ENCODE measurements at places on chromosomes 3 and 15. TPM values are rescaled to one million over a fixed set of nuclear protein-coding genes. Genes with fewer than 3 reads are reported as not detected.

GRCh38 chr15:28987337-28987736, 101.6 kb downstream of the APBA2 start:
- no peaks in the 10 kb centered on the region for H3K27me3 ChIP-seq
- H3K4me1 ChIP-seq, result peaks cover 11% of the 10 kb centered on the region
- no peak overlapping the region for H3K4me3 ChIP-seq

GRCh38 chr3:56919797-56920195, 118.0 kb upstream of the ARHGEF3 start:
- DNase-seq, result no peak
- H3K4me3 ChIP-seq, result no peak overlapping the region
- peaks cover 4% of the 10 kb centered on the region for H3K4me1 ChIP-seq

DNA sequence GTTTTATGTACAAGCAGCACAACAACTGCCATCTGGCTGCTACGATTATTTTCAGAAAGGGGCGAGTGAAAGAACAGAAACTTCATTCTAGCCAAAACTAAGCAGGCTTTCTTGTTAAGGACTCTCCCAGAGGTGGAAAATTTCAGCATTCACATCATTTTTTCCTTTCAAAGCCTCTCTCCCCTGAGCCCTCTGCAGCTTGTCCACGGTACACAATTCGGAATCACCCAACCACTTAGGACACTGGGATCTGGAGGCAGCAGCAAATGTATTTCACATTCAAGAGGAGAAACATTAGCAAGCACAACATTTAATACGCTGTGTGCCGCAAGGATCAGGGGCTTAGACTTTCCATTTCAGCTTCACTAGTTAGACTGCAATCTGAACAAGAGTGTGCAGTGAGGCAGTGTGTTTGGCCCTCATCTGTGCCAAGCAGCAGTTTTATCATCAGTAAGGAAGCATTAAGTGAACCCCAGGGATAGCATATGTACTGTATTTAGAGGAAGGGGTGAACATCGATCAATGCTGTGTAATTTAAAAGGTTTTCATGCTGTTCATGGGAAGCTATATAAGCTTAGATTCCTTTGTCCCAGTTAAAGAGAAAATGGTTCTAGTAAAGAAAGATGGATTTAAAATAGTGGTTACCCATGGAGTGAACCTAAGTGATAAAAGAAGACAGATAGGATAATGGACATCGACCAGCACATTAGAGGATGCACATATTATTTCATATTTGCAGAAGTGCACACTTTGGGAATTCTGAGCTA, 504.9 kb downstream of the TBL1XR1 start:
- DNase-seq, result no peak
- H3K36me3 ChIP-seq, result no peaks in the 10 kb centered on the region
- no peak overlapping the region for H3K27ac ChIP-seq
- no peaks in the 10 kb centered on the region for H3K4me1 ChIP-seq

- peaks cover 2% of the 10 kb centered on the region for H3K36me3 ChIP-seq
- H3K4me3 ChIP-seq, result no peak overlapping the region
- no peak overlapping the region for H3K27ac ChIP-seq
- no peak for DNase-seq
These were observed 10.1 kb downstream of the DHX36 start for GRCh38 chr3:154314152-154314551.

GRCh38 chr15:34332553-34333120, 4.9 kb downstream of the SLC12A6 start:
- no peaks in the 10 kb centered on the region for H3K27me3 ChIP-seq
- peaks cover 7% of the 10 kb centered on the region for H3K4me1 ChIP-seq
- H3K27ac ChIP-seq, result no peak overlapping the region

- H3K4me1 ChIP-seq, result no peaks in the 10 kb centered on the region
- DNase-seq, result no peak
- no peaks in the 10 kb centered on the region for H3K27me3 ChIP-seq
- H3K27ac ChIP-seq, result no peak overlapping the region
- H3K36me3 ChIP-seq, result no peaks in the 10 kb centered on the region
These were observed 85.1 kb downstream of the RYR3 start for GRCh38 chr15:33395846-33396245.

DNA sequence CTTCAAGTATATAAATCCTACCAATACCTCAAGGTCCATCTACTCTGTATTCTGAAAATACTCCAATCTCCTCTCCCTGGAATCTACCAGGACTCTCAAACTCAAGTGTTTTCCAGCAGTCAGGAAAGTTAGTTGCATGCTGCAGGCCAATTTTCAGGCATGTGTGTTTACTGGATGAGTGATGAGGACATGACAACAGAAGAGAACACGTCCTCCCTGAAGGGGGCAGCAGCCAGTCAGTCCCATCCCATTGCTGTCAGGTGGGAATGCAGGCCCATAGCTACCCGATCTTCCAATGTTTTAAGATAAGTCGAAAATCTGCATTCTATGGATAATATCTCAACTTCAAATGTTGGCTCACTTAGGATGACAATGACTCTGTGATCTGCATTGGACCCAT, 496.2 kb downstream of the FHIT start:
- H3K36me3 ChIP-seq, result no peaks in the 10 kb centered on the region
- H3K4me1 ChIP-seq, result no peaks in the 10 kb centered on the region
- H3K4me3 ChIP-seq, result no peak overlapping the region
- H3K27ac ChIP-seq, result no peak overlapping the region

GRCh38 chr3:5149306-5149880, 27.3 kb downstream of the ARL8B start:
- H3K36me3 ChIP-seq, result no peaks in the 10 kb centered on the region
- no peak for DNase-seq
- no peaks in the 10 kb centered on the region for H3K27me3 ChIP-seq
- H3K27ac ChIP-seq, result no peak overlapping the region

- H3K27ac ChIP-seq, result peak within 1 kb of the TSS; percentile 100
- peaks cover 18% of the 10 kb centered on the region for H3K4me1 ChIP-seq
- H3K36me3 ChIP-seq, result no peaks in the 10 kb centered on the region
- H3K27me3 ChIP-seq, result no peaks in the 10 kb centered on the region
- peak; percentile 72 for DNase-seq
- peak within 1 kb of the TSS; percentile 86 for H3K4me3 ChIP-seq
These were observed at the start of gene CCDC50 for GRCh38 chr3:191328962-191329653. Gene CCDC50, plus strand, starts transcription at chr3:191329394. Its CDS starts 281 bp downstream, at chr3:191329675.

DNA sequence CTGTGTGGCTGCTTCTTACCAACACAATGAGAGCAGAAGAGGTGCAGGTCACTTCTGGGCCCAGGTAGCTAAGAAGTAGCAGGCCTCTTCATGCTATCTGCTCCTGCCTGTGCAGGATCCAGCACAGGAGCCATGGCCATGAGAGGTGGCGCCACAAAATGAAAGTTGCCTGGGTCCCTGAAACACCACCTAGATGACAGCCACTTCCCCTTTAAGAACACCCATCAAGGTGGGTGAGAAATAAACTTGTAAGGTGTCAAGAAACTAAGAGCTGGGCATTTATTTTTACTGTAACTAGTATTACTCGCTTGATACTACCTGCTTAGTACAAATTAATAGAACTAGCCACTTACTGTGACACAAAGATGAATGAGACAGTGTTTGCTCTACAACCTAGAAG, 484.6 kb upstream of the TBL1XR1 start:
- no peak overlapping the region for H3K4me3 ChIP-seq
- H3K36me3 ChIP-seq, result no peaks in the 10 kb centered on the region
- no peaks in the 10 kb centered on the region for H3K27me3 ChIP-seq
- H3K4me1 ChIP-seq, result peaks cover 6% of the 10 kb centered on the region

DNA sequence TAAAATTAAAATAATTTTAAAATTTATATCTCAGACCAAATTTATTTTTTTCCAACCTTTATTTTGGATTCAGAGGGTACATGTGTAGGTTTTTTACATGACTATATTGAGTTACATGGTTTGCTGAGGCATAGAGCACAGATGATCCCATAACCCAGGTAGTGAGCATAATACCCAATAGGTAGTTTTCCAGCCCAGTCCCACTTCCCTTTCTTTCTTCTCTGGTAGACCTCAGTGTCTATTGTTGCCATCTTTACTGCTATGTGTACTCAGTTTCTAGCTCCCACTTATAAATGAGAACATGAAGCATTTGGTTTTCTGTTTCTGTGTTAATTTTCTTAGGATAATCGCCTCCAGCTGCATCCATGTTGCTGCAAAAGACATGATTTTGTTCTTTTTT, 338.1 kb downstream of the EFHB start:
- H3K27me3 ChIP-seq, result no peaks in the 10 kb centered on the region
- no peaks in the 10 kb centered on the region for H3K4me1 ChIP-seq
- DNase-seq, result no peak
- no peak overlapping the region for H3K4me3 ChIP-seq
- no peak overlapping the region for H3K27ac ChIP-seq
- H3K36me3 ChIP-seq, result no peaks in the 10 kb centered on the region

The JAGN1 gene
- total RNA-seq, result 40.5 TPM

DNA sequence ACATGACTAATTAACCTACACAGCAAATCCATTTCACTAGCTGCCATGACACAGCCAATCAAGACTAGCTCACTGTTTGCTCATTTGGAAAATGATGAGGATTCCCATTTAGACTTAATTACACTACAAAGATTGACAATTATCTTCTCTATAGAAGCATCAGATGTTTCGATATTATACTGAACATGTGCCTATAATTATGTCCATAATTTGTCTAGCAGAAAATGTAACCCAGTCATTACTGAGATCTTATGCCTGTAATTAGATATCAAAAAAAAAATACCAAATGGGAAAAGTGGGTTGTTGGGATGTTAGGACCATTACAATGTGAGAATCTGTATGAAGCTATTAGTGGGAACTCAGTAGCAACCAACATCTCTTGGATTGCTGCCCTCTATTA, 344.2 kb upstream of the MCTP2 start:
- no peak overlapping the region for H3K4me3 ChIP-seq
- no peak for DNase-seq
- H3K27ac ChIP-seq, result no peak overlapping the region
- no peaks in the 10 kb centered on the region for H3K36me3 ChIP-seq
- no peaks in the 10 kb centered on the region for H3K27me3 ChIP-seq

DNA sequence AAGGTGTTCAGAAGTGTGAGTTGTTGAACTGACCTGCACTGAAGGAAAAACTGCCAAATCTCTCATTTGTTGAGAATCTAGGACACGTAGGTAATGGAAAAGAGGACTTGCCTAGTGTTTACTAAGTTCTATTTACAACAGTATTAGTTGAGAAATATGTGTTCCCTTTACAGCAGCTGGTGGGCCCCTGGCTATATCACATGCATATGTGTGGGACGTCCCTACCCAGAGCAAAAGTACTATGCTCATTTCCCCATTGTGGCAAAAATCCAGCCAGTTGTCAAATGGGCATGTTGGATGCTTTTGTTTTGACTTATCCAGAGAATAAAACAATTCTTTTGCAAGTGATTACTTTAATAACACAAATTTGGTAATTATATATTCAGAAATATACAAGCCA, 113.3 kb upstream of the PTX3 start:
- DNase-seq, result no peak
- no peaks in the 10 kb centered on the region for H3K4me1 ChIP-seq
- no peaks in the 10 kb centered on the region for H3K27me3 ChIP-seq

DNA sequence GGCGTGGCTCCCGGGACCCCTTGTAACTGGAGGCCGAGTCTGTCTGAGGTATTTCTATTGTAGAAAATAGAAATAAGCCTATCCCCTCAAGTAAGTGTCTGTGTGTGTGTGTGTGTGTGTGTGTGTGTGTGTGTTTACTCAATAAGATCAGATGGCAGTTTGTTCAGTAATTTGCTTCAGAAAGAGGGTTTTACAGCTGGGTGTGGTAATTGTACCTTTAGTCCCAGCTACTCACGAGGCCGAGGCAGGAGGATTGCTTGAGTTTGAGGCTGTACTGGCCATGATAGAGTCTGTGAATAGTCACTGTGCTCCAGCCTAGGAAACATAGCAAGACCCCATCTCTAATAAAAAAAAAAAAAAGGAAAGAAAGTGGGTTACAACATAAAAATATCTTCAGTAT, 8.7 kb downstream of the SPINT1 start:
- H3K36me3 ChIP-seq, result no peaks in the 10 kb centered on the region
- H3K27ac ChIP-seq, result no peak overlapping the region
- no peak for DNase-seq

- H3K4me1 ChIP-seq, result peaks cover 8% of the 10 kb centered on the region
- DNase-seq, result peak; percentile 96
- peaks cover 7% of the 10 kb centered on the region for H3K27me3 ChIP-seq
- no peak overlapping the region for H3K27ac ChIP-seq
- no peaks in the 10 kb centered on the region for H3K36me3 ChIP-seq
These were observed 111.2 kb downstream of the LSM3 start for GRCh38 chr3:14289590-14290461.

The PYGO1 gene
- 10.0 TPM for total RNA-seq

GRCh38 chr3:45981346-45982074, 14.1 kb downstream of the FYCO1 start:
- H3K4me3 ChIP-seq, result no peak overlapping the region
- DNase-seq, result peak; percentile 76
- no peak overlapping the region for H3K27ac ChIP-seq
- H3K36me3 ChIP-seq, result peaks cover 24% of the 10 kb centered on the region
- peaks cover 26% of the 10 kb centered on the region for H3K4me1 ChIP-seq

DNA sequence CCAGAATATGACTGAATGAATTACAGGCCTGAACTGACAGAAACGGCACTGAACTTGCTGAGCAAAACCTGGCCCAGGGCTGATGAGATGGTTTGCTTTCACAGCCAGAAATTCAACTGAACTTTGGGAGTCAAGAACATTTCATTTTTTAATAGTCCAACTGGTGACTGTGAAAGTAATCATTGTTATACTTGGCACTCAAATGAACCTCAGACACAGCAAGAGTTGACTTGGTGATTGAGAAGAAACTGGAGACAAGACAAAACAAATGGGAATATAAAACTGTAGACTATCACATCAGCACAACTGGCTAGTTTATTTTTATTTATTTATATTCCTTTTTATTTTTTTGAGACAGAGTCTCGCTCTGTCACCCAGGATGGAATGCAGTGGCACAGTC, 858.9 kb upstream of the CFAP20DC start:
- H3K4me3 ChIP-seq, result no peak overlapping the region
- H3K36me3 ChIP-seq, result no peaks in the 10 kb centered on the region
- DNase-seq, result no peak
- H3K4me1 ChIP-seq, result no peaks in the 10 kb centered on the region
- H3K27me3 ChIP-seq, result no peaks in the 10 kb centered on the region
